ENCODE measurements at places on chromosomes 1 and 21.
A peak's percentile ranks its signal among the peaks of the same experiment; 100 is the strongest.

- DNase-seq: peak; percentile 73
These were observed 29.9 kb downstream of the TP53BP2 start for GRCh38 chr1:223815865-223816264.

DNA sequence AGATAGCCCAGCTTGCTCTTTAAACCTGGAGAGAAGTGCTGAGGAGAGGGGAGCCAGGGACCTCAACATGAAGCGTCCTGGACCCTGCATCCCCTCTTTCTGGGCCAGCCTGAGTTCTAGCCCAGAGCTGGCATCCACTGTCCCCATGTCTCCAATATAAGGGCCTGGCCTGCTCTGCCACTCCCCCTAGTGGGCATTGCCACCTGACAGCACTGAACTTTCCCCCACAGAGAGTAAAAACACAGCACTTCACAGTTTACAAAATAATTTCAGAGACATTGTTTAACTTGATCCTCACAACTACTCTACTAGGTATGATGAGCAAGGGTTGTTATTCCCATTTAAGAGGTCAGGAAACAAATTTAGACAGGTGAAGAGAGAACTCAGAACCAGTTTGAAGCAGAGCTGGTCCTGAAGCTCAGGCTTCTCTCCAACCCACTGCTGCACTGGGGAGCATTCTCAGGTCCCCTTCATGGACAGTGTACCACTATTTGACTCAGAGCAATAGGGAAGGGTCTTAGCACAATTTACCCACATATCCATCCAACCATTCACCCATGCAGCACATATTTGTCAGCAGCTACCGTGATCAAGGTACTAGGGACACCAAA is 151.2 kb downstream of the DMRTA2 start:
- no peak for DNase-seq

DNA sequence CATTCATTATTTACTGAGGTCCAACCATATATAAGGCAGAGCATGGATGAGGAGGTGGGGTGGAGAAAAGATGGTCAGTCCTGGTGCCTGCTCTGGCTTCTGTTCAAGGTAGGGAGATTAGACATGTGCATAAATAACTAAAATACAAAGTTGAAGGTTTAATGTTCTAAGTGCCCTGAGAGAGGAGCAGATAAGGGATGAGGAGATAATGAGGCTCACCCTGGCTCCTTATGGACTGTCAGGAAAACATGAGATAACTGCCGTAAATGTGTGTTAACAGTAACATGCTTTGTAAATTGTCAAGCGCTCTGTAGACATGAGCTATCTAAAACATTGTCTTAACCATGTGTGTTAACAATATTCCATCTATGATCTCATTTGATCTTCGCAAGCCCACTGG is 474.6 kb upstream of the USP24 start:
- no peak for DNase-seq

- DNase-seq: no peak
These were observed 483.8 kb downstream of the PCP4 start for GRCh38 chr21:40351006-40351405.

DNA sequence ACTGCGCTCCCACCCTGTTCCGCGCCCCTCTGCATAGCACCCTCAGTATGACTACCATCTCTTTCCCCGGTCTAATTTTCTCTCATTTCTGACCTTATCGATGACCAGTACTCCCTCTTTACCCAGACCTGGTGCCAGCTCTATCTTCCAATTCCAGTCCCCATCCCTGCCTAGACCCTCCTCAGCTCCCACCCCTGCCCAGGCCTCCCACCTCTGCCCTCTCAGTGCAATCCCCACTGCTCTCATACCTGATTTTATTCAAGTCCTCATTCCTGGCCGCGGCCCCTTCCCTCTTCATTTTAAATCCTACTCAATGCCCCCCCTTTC is 1.3 kb downstream of the USP24 start:
- no peak for DNase-seq

DNA sequence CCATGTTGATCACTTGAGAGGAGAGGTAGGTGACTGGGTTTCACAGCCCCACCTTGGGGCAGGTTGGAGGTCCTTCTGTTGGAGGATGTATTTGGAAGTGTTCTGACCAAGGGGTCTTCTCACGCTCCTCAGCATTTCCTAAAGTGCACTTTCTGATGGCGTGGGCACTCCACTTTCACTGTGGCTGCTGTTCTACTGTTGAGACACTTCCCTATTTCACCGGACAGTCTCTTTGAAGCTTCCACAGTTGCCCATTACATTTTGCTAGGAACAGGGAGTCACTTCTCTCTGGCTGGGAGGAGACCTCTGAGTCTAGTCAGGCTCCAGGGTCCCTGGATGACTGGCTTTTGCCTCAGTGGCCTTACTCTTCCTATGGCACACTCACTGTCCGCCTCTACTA is 180.0 kb upstream of the LMO4 start:
- DNase-seq: no peak

- no peak for DNase-seq
These were observed 166.8 kb upstream of the USP24 start for GRCh38 chr1:55381983-55382382.

DNA sequence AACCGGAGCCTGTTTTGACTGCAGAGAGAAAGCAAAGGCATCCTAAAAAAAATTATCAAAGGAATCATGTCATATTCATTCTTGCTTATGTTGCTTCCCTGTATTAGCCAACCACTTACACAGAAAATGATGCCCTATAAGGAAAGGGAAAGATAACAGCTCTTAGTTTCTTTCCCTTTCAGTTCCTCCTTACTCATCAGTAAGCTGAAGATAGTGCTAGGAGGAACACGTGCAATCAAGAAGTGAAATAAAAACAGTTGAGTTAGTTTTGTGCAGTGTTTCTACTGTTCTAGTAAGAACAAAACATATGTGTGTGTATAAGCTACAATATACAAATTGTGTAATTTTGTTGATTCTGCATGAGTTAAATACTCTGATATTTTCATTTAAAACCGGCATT is 45.3 kb upstream of the MTF2 start:
- DNase-seq: no peak

- no peak for DNase-seq
These were observed 102.2 kb downstream of the NTMT2 start for GRCh38 chr1:170247751-170248521.

DNA sequence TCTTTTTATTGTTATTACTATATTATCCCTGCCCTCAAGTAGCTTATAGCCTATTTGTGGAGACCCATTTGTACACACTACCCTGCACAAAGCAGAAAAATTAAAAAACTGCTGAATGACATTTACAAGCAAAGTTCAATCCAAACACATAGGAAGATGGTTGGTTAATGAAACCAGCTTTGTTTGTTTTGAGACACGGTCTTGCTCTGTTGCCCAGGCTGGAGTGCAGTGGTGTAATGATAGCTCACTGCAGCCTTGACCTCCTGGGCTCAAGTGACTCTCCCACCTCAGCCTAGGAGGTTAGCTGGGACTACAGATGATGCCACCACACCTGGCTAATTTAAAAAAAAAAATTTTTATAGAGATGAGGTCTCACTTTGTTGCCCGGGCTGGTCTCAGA is 31.6 kb downstream of the TGFB2 start:
- DNase-seq: peak; percentile 52

GRCh38 chr1:47942240-47942629 is 55.0 kb downstream of the TRABD2B start:
- no peak for DNase-seq

- DNase-seq: peak; percentile 92
These were observed 41.3 kb upstream of the KCNE1 start for GRCh38 chr21:34553151-34553952.

- DNase-seq: peak; percentile 54
These were observed 166.6 kb upstream of the COL11A1 start for GRCh38 chr1:103274886-103275285.

- DNase-seq: peak; percentile 90
These were observed 25.1 kb upstream of the B3GALT2 start for GRCh38 chr1:193211539-193211938.

DNA sequence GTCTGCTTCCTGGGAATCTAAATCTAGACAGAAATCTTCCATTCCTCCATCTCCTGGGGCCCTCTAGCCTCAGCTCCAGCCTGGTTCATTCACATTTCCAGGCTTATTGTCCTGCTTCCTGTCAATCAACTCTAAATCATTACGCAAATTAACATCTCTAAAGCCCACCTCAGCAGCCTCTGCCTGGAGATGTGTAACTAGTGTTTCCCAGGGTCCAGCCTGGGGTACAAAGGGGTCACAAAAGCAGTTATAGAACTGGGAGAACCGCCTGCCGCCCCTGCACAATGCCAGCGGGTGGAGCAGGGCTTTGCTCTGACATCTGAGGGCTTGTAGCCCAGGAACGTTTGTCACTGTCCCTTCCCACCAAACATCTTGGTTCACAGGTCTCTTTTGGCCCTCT is 373.5 kb downstream of the RRAGC start:
- DNase-seq: no peak

GRCh38 chr1:63701187-63701586 is 72.6 kb upstream of the ROR1 start:
- no peak for DNase-seq

DNA sequence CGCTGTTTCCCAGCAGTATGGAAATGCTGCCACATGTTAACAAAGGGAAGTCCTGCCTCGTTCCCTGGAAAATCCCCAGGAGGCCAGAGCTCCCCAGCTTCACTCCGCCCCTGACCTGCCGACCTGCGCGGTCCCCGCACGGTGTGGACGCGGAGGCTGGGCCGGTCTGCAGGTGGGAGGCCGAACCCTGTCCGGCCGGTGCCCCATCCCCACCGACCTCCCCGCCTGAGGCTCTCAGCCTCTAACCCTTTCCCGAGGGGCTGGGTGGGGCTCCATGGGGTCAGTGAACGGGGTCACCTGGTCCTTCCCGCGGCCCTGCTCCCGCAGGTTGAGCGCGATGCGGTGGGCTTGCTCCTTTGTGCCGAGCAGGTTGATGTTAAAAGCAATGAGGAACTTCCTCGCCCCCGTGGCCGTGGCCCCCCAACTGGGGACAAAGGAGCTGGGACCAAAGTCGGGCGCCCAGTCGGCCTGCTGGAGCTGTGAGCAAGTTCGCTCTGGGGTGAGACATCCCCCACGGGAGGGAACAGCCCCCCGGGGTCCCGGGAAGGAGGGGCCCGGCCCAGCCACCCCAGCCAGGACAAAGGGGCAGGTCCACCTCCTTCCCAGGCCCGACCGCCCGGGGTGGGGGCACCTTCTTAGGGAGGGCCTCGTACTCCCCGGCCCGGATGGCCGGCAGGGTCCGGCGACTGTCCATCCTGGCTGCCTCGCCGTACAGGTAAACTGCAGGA is 4.0 kb downstream of the FTCD start:
- DNase-seq: no peak

DNA sequence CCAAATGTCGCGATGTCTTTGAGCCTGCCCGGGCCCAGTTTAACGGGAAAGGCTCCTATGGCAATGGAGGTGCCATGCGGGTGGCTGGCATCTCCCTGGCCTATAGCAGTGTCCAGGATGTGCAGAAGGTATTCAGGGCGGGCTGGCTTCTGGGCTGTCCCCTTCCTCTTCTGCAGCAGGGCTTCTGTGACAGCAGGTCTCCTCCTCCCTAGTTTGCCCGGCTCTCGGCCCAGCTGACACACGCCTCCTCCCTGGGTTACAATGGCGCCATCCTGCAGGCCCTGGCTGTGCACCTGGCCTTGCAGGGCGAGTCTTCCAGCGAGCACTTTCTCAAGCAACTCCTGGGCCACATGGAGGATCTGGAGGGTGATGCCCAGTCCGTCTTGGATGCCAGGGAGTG is 3.0 kb downstream of the ADPRS start:
- DNase-seq: no peak

DNA sequence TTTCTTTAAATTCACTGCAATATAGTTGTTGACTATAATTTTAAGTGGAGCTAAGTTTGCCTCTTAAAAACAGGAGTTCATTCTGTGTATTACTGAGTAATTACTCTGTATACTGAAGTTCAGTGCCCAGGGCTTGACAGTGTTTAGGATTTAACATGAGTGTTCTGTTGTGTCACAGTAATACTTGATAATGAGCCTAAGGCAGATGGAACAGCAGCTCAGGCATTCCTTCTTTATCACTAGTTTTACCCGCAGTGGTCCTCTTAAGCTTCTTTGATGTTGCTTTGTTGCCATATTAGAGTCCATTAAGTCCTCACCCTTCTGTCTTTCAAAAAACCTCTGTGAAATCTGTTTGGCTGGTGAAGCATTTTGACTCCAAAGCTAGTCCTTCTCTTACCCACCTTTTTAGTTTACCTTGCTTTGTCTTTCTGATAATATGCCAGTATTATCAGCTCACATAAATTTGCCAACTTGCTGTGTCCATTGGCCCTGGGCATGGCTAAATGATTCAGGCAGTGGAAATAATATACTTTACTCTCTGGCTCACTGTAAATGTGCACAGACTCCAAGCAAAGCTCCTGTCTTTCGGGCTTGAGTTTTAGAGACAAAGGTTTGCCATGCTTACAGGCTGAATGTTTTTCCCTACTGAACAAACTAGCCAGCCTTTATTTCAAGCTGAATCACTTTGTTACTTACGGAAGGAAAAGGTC is 17.7 kb downstream of the HIPK1 start:
- peak; percentile 16 for DNase-seq

DNA sequence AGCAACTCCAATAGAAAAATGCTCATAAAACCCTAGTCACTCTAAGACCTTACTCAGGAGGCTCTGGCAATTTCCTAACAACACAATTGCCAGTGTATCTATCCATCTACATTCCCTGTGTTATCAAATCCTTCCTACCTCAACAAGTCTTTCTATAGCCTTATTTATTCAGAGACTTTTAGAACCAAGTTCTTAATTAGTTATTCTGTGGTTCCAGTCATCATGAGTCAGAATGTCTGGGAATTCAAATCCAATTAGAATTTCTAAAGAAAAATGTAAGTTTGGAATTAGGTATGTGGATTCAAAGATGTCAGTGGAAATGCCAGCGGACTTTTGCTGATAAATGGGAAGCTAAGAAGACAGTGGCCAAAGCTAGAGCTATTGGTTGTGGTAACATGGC is 302.6 kb upstream of the C1orf87 start:
- no peak for DNase-seq

DNA sequence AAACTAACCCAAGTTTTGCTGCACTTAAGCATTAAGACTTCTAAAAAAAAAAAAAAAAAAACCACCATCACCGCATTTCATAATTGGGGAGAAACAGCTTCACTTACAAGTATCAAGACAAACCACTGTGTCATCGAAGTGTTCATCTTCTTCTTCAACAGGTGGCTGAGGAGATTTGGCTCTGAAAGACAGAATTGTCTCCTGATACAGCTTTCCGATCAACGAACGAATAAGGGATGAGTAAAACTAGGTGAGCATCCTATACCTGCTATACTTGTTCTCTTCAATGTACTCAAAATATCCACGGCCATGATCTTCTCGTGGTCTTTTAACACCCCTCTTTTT is 2.0 kb downstream of the HNRNPU start:
- peak; percentile 12 for DNase-seq

DNA sequence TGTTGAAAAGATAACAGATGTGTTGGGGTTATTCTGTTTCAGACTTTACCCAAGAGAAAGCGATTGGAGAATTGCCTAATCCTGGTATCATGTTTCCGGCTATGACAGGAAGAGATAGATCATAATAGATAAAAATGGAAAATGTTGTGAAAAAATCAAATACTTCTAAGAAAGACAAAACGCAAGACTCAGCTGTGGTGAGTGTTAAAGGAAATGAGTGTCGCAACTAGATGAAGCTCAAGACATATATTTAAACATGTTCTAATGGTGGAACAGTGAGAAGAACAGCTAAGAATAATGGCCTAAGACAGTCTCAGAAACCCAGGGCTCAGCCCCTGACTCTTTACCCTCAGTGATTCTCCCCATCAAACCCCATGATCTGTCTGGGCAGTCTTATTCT is 426.7 kb upstream of the RUNX1 start:
- peak; percentile 69 for DNase-seq
